ENCODE measurements at places on chromosomes 7 and 10.

DNA sequence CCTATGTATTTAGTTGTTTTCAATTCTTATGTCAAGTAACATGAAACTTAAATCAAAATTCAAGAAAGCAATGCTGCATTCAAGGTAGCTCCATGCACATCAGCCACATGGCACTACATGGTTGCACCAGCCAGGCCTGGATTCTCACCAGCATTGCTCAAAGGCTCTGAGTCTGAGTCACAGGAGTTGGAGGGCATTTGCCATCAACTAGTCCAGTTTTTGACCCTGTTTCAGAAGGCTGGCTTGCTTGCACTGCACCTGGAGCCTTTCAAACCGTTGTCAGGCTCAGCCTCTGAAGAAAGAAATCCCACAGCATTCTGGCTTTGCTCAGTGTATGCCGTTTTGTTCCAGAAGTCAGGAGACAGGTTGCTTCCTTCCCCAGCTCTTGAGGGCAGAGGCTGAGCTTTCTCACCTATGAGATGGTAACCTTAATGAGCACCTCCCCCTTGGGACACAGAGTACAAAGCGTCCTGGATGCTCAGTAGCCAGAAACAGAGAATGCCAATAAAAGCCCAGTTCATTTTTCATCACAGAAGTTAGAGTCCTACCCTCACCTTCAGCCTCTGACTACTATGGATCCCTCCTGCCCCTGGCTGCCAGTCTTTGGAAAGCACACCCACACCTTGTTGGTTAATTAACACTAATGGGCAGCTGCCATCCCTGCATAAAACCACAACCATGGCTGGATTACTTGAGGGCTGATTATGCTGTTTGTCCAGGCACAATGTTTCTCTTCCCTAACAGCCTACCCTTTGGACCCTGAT is 288.4 kb upstream of the LRRTM3 start:
- DNase-seq, result no peak

DNA sequence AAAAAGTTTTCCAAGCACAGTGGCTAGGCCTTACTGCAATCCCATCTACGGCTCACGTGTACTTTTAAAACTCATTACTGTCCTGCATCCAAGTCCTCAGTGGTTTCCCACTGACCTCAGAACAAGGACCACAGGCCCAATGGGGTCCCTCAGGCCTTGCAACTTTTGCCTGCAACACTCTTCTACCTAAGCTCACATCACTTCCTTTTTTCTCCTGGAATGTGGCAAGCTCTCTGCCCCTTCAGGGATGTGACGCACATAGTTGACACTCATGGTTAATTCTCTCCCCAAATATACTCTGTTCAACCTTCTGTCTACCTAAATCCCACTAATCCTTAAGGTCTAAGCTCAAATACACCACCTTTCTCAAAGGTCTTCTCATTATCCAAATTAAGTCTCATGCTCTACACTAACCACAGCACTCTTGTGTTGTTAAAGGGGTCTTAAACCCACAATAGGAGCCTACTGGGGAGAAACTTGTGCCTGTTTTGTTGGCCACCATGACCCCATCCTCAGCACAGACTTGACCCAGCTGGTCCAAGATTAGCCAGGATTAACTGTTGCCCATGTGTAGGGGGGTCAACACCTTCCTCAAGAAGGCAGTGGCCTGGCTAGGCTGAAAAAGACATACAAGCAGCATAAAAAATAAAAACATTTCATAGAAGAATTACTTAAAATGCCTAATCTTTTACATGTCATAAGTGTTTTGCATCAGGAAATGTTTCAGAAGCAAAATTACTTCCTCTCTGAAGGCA is 15.2 kb downstream of the HNRNPF start:
- no peak for DNase-seq

GRCh38 chr10:124614003-124614659 is 130.0 kb downstream of the FAM53B start:
- no peak for DNase-seq

DNA sequence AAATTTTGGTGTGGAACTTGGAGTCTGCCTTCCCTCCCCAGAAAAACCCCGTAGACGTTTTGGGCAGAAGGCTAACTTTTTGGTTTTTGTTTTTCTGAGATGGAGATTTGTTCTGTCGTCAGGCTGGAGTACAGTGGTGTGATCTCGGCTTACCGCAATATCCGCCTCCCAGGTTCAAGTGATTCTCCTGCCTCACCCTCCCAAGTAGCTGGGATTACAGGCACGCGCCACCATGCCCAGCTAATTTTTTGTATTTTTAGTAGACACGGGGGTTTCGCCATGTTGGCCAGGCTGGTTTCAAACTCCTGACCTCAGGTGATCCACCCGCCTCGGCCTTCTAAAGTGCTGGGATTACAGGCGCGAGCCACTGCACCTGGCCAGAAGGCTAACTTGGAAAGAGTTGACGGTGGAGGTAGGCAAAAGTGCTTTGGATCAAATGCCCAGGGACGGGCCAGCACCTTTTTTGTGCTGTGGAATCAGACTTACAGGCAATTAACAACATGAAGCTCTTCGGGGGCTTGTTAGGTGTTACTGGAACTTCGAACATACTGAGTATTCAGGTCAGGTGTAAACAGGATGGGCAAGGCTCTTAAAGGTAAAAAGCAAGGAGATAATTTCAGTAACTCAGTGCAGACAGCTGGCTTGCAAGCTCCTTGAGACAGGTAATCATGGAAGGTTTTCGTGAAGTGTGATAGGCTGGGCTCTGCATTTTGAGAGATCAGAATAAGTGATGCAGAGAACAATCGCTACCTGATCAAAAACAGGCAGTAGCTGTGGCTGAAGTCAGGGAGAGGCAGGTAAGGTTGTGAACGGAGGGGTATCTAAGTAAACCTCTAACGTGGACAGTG is 1.8 kb downstream of the PPP1R35 start:
- no peak for DNase-seq

- no peak for DNase-seq
Observed at GRCh38 chr7:158865462-158865922, 9.1 kb downstream of the DYNC2I1 start.

- DNase-seq, result no peak
Observed at GRCh38 chr10:91153508-91153907, 67.0 kb upstream of the PCGF5 start.

DNA sequence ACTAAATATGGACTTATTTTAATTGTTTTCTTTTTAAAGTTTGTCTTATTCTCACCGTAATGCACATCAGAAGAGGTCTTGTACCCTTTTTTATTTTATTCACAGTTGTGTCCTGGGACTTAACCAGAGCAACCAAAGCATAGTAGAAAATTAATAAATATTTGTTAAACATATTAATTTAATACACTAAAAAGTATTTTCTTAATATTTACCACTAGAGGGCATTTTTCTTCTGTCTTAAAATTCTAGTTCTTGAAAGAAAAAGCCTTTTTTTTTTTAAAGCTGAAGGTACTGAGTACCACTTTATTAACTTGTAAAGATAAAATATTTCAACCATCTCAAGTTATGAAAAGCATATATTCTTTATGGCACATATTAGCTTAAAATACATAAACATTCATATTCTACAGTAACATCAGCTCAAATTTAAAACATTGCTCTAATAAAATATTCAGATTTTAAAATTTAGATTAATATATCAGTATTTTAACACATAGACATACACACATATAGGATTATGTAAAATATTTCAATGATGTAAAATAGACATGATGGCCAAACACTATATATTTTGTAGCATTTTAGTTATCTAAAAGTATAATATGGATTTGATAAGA is 260.4 kb downstream of the SEMA3A start:
- no peak for DNase-seq

- DNase-seq, result no peak
Observed at GRCh38 chr7:142668495-142668894, 80.8 kb upstream of the PRSS1 start.

GRCh38 chr10:109126541-109126940 is 796.8 kb downstream of the XPNPEP1 start:
- DNase-seq, result no peak

Measured in stimulated activated naive CD4-positive, alpha-beta T cell (primary cell).